ENCODE measurements at places on chromosomes 2 and 18. TPM values are rescaled to one million over a fixed set of nuclear protein-coding genes. Genes with fewer than 3 reads are reported as not detected.

IL36G gene
- total RNA-seq: not detected

UCN gene
- 18.4 TPM for total RNA-seq

CCDC148 gene
- total RNA-seq: 2.0 TPM

CNRIP1 gene
- total RNA-seq: 45.9 TPM

MXD1 gene
- total RNA-seq: 7.1 TPM

PXDN gene
- total RNA-seq: 40.4 TPM

TYW5 gene
- total RNA-seq: 7.1 TPM

CTAGE1 gene
- not detected for total RNA-seq

- no peak for DNase-seq
- H3K4me3 ChIP-seq: no peak overlapping the region
- no peaks in the 10 kb centered on the region for H3K4me1 ChIP-seq
- H3K27ac ChIP-seq: no peak overlapping the region
- H3K27me3 ChIP-seq: no peaks in the 10 kb centered on the region
- H3K36me3 ChIP-seq: peaks cover 56% of the 10 kb centered on the region
Observed at GRCh38 chr2:240478346-240479110, 43.1 kb downstream of the GPC1 start.

- no peak overlapping the region for H3K27ac ChIP-seq
- no peak for DNase-seq
- no peaks in the 10 kb centered on the region for H3K27me3 ChIP-seq
- H3K4me3 ChIP-seq: no peak overlapping the region
- no peaks in the 10 kb centered on the region for H3K36me3 ChIP-seq
- H3K4me1 ChIP-seq: no peaks in the 10 kb centered on the region
Observed at GRCh38 chr2:60309336-60309735, 244.1 kb downstream of the BCL11A start.

GRCh38 chr2:207073801-207074678, 91.7 kb downstream of the KLF7 start:
- peak overlapping the region; percentile 8 for H3K27ac ChIP-seq
- H3K4me1 ChIP-seq: no peaks in the 10 kb centered on the region
- DNase-seq: no peak
- no peaks in the 10 kb centered on the region for H3K36me3 ChIP-seq
- no peaks in the 10 kb centered on the region for H3K27me3 ChIP-seq
- peak overlapping the region; percentile 3 for H3K4me3 ChIP-seq

- no peaks in the 10 kb centered on the region for H3K4me1 ChIP-seq
- H3K4me3 ChIP-seq: no peak overlapping the region
- no peaks in the 10 kb centered on the region for H3K27me3 ChIP-seq
- no peak for DNase-seq
- H3K36me3 ChIP-seq: no peaks in the 10 kb centered on the region
- H3K27ac ChIP-seq: no peak overlapping the region
Observed at GRCh38 chr2:201777869-201778268, 2.9 kb downstream of the ALS2 start.

DNA sequence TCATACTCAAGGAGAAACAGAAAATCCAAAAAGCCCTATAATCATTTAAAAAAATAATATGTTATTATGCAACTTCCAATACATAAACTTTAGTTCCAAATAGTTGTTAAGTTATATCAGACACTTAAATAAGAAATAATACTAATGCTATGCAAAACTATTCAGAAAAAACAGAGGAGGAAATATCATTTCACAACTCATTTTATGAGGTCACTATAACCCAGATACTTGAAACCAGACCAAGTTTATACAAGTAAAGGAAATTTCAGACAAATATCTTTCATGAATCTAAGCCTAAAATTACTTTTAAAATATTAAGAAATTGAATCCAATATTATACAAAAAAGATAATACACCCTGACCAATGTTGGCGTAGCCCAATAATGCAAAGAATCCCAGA, 260.8 kb downstream of the CD226 start:
- no peak overlapping the region for H3K4me3 ChIP-seq
- H3K27me3 ChIP-seq: no peaks in the 10 kb centered on the region
- H3K36me3 ChIP-seq: no peaks in the 10 kb centered on the region
- no peaks in the 10 kb centered on the region for H3K4me1 ChIP-seq

GRCh38 chr2:160132761-160133160, 67.3 kb downstream of the ITGB6 start:
- H3K4me3 ChIP-seq: no peak overlapping the region
- no peak overlapping the region for H3K27ac ChIP-seq
- no peaks in the 10 kb centered on the region for H3K27me3 ChIP-seq
- no peak for DNase-seq
- H3K36me3 ChIP-seq: no peaks in the 10 kb centered on the region

DNA sequence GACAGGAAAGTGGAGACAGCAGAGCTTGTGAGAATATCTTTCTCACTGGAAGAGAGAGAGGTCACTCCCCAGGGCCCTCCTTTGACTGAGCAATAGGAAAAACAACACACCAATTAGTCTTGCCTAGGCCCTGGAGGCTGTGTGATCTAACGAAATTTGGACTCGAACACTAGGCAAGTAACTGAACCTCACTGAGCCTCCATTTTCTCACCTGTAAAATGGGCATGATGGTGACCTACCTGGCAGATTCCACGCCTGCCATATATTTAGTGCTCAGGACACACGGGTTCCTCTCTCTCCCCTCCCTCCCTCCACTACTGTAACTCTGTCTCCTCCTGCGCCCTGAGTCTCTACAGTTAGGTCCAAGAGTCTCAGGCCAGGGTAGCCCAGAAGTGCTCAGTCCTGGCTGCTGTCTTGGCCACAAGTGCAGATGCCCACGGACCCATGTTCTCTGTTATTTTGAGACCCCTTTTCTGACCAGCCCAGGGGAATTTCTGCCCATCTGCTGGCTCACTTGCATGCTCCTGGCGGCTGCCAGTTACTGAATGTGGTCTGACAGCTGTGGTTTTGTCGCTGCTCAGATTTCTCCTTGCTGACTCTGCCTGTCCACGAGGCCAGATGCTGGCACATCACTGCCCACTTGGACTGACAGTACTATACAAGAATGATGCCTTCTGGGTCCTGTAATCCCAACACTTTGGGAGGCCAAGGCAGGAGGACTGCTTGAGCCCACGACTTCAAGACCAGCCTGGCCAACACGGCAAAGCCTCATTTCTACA, 9.6 kb upstream of the GIGYF2 start:
- no peak overlapping the region for H3K4me3 ChIP-seq
- H3K4me1 ChIP-seq: no peaks in the 10 kb centered on the region
- DNase-seq: no peak
- no peaks in the 10 kb centered on the region for H3K27me3 ChIP-seq
- no peak overlapping the region for H3K27ac ChIP-seq
- H3K36me3 ChIP-seq: no peaks in the 10 kb centered on the region

- DNase-seq: no peak
- H3K4me1 ChIP-seq: no peaks in the 10 kb centered on the region
- no peak overlapping the region for H3K4me3 ChIP-seq
Observed at GRCh38 chr18:1999387-1999786, 571.9 kb downstream of the METTL4 start.

GRCh38 chr2:191051177-191051576, 37.2 kb upstream of the STAT1 start:
- no peaks in the 10 kb centered on the region for H3K27me3 ChIP-seq
- no peak overlapping the region for H3K27ac ChIP-seq
- H3K4me3 ChIP-seq: no peak overlapping the region
- no peaks in the 10 kb centered on the region for H3K36me3 ChIP-seq

DNA sequence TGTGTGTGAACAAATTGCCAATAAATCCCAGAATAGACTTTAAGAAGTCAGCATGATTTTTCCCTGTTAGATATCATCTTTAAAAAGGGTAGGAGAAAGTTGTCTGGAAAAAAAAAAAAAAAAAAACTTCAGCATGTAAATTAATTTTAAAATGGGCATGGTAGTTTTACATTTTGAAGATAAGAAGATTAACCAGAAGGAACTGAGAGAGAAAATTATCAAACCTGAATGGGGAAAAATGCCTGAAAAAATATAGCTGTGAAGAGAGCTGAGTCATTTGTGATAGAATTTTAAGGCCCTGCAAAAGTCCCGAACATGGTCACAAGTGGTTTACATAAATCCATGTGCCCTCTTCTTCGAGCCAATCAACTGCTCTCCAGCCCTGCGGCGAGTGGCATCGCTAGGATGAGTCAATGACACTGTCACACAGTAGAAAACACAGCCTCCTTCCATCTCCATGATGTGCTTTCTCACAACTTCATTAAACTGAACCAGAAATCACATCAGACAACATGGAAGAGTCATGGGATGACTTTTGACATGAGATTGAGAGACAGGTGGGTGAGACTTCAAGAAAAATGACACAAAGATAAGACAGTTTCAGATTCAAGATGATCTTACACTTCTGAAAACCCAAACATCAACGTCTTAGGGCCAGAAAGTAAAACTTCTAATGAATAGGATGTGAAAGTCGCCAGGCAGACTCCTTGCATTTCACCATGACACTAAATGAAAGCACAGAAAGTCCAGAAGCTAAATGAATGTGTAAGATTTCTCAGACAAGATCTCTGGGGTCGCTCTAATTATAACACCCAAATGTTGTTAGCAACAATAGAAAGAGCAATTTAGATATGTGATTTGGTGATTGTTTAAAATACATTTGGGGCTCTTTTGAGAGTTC, 273.0 kb upstream of the ID2 start:
- no peak overlapping the region for H3K27ac ChIP-seq
- DNase-seq: no peak
- H3K27me3 ChIP-seq: no peaks in the 10 kb centered on the region
- H3K4me3 ChIP-seq: no peak overlapping the region

DNA sequence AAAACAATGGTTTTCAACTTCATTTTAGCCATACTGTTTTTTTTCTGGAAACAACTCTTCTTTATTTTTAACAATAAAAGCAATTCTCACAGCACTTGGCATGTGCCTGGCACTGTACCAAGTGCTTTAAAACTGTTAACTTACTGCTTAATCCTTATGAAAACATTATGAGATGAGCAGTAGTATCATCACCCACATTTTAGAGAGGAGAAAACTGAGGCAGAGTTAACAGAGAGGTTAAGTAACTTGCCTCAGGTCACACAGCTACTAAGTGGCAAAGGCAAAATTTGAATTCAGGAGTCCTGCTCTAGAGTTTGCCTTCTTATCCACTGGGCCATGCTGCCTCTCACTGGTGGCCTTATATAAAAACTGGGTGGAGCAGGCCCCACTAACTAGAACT, 23.2 kb downstream of the CTIF start:
- no peaks in the 10 kb centered on the region for H3K27me3 ChIP-seq
- H3K36me3 ChIP-seq: no peaks in the 10 kb centered on the region
- no peak overlapping the region for H3K27ac ChIP-seq
- H3K4me1 ChIP-seq: peaks cover 23% of the 10 kb centered on the region
- no peak overlapping the region for H3K4me3 ChIP-seq

DNA sequence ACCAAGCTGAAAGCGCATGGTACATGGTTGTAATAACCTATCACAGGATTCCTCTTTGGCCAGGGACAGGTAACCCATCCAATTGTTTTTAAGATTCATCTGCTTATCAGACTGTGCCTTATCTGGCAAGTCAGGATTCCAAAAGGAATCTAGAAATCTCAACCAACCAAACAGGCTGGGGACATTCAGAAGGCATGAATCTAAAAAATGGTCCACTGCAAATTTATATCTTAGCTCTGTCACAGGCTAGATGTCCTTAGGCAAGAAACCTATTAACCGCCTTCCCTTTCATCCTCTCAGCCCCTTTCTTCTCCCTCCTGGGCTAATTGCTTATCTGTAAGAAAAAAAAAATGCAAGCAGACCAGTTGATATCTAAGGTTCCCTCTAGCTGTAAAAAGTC, 4.3 kb downstream of the LRP2 start:
- H3K4me1 ChIP-seq: peaks cover 15% of the 10 kb centered on the region
- H3K27me3 ChIP-seq: peaks cover 46% of the 10 kb centered on the region
- no peaks in the 10 kb centered on the region for H3K36me3 ChIP-seq
- DNase-seq: no peak
- no peak overlapping the region for H3K27ac ChIP-seq

GRCh38 chr2:192570788-192571187, 376.1 kb upstream of the TMEFF2 start:
- no peaks in the 10 kb centered on the region for H3K4me1 ChIP-seq
- no peak overlapping the region for H3K4me3 ChIP-seq
- DNase-seq: no peak
- no peaks in the 10 kb centered on the region for H3K27me3 ChIP-seq

GRCh38 chr2:3176071-3176868, 201.3 kb downstream of the EIPR1 start:
- no peak overlapping the region for H3K27ac ChIP-seq
- no peaks in the 10 kb centered on the region for H3K27me3 ChIP-seq
- no peaks in the 10 kb centered on the region for H3K36me3 ChIP-seq
- no peaks in the 10 kb centered on the region for H3K4me1 ChIP-seq
- DNase-seq: no peak

GRCh38 chr2:64451051-64451450, 2.9 kb upstream of the LGALSL start:
- no peak for DNase-seq
- no peaks in the 10 kb centered on the region for H3K27me3 ChIP-seq
- H3K4me1 ChIP-seq: no peaks in the 10 kb centered on the region
- H3K27ac ChIP-seq: no peak overlapping the region
